H54 (cell line): ENCODE measurements at places on chromosomes 2 and 18.

DNA sequence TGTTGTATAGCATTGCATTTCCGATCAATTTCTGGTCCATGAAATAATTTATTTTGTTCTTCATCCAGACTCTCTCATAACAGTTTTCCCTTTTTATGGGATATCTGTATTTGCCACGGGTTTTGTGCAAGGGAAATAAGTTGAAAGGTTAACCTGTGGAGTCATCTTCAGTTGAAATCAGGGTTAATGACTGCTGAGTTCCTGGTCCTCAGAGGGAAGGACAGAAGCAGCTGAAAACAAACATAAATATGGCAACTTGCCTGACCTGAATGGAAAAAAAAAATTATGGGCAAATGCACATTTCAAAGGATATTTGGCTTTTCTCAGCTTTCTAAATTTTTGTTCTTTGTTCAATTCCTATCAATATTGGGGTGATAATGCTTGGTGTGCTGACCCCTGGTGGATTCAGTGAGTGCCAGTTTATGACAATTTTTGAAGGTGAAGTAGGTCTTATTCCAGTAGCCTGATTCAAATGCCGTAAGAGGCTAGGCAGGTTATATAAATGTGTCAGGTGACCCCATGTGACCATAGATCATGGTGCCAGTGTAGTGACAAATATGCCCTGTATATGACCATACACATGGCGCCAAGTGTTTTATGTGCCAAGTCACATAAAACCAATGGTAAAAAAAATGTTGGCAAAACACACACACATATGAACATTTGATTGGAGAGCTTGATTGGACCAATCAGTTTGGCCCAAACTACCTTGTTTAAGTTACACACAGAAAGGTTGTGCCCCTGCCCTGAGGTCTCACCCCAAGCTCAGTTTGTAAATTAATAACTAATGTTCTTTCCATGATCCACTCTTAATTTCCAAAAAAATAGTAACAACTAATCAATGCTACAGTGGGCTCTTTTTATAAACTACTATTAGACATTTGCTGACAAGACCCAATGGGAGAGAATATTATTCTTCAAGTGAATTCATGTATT lies 47.6 kb upstream of the FAM124B start:
- DNase-seq, result no peak

DNA sequence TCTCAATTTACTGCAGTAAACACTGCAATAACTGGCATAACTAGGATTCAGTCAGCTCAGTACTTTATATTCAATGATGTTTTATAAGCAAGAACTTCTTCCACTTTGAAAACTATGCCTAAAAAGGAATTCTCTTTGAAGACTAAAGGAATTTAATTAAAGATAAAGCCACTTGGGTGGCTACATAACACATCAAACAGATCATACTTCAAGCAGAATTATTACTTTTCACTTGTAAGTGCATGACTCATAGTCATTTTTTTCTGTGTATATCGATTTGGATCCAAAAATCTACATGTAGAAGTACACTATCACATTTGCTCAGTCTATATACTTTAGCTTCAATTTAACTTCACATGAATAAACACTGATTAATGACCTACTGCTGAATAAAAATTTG lies 4.0 kb downstream of the KANSL1L start:
- no peak for DNase-seq

DNA sequence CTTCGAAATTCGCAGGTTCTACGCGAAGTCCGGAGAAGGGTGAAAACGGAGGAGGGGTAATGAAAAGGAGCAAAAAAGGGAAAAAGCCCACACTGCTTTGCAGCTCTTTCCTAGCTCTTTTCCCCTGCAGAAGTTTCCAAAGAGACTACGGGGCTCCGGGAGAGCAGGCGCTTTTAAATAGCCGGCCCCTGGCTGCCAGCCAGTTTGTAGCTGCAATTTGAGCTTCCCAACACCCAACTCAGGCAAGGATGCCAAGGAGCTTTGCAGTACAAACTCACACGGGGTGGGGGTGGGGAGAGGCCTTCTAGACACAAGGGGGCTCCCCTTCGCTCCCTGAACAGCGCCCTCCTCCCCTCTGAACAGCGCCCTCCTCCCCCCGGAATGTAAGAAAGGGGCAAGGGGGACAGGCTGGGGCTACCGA lies at the start of gene IGFBP5:
Gene IGFBP5 (minus strand): TSS at position 149 of the 421 bp plus-strand sequence. CDS start 774 bp downstream, outside the sequence.
- DNase-seq, result no peak

- DNase-seq, result no peak
Observed at GRCh38 chr2:215794829-215795546, 218.4 kb downstream of the MREG start.

DNA sequence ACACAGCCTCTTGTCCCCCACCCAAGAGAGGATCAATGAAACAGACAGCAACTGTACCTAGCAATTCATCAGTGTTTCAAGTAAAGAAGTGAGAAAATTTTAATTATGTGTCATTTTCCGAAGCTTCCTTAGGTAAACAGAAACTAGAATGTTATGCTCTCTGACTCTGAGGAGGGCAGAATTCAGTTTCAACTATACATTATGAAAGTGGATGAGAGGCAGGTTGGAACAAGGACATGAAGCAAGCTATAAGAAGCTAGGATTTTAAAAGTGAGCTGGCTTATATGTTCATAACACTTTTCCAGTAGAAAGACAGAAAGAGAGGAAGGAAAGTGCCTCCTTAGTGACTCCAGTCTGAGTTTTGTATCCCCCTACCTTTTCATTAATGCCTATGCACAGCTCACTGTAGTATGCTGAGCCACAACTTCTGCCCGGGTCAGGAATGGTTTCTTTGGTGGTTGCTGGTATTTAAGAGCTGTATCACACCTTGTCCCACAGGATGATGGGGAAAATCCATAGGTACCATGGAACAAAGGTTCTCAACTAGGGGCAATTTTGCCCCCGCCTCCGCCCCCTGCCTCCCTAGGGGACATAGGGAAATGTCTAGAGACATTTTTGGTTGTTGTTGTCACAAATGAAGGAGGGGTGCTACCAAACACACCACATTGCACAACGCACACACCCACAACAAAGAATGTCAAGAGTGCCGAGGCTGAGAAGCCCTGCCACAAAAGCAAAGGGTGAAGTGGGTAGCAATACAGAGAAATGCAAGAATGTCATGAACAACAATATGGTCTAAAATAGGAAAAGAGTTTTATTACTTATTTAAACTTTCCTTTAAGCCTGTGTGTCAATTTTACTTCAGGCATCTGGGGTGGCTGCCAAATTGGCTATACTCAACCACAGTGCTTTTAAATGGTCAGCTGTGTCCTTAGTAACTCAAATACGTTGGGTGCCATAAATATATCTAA lies 161.0 kb upstream of the ZFP36L2 start:
- DNase-seq, result no peak

GRCh38 chr2:158741625-158742024 lies 53.5 kb upstream of the DAPL1 start:
- no peak for DNase-seq

- DNase-seq, result no peak
Observed at GRCh38 chr2:207935991-207936370, 89.3 kb downstream of the PLEKHM3 start.

DNA sequence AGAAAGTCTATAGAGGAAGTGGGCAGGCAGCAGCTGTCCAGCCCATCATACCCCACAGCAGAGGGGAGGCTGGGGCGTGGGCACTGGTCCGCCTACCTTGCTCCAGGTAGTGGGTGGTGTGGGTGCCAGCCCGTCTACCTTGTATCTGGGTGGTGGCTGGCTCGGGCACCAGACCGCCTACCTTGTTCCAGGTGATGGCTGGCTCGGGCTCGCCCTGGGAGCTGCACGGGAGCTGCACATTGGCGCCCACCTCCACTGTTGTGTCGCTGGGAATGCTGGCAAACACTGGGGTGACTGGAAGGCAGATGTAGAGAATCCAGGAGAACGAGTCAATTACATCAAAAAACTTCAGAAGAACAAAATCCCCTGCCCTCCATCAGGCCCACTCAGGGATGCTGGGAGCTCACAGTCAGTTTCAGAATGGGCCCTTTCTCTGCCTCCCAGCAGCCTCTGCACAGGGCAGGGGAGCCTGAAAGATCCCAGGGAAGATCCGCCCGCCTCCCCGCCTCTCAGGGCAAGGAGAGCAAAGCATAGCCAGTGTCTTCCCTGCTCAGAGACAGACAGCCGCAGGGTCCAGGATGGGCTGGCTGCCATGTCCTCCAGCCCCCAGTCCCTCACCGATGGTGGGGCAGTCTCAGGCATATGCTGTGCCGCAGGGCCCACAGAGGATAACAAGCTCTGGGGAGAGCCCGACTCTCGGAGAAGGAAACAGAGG lies 82.3 kb downstream of the PXDN start:
- DNase-seq, result no peak

GRCh38 chr2:180848393-180848792 lies 132.0 kb upstream of the UBE2E3 start:
- DNase-seq, result no peak

DNA sequence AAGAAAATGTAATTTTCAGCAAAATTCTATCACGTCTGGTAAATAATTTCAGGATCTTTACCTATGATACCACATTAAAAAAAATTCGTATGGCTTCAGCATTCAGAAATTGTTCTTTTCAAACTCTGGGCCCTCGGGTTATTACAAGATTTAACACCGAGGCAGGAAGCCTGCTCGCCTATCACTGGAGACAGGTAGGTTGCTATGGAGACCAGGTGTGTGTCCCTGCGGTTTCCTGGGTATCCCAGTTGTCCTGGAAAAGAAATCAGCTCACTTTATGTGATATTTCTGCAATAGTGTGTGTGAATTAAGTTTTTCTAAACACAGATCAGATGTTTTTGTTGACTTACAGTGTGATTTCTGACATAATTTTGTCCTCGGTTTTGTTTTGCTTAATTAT lies 14.2 kb downstream of the HPCAL1 start:
- DNase-seq, result no peak

DNA sequence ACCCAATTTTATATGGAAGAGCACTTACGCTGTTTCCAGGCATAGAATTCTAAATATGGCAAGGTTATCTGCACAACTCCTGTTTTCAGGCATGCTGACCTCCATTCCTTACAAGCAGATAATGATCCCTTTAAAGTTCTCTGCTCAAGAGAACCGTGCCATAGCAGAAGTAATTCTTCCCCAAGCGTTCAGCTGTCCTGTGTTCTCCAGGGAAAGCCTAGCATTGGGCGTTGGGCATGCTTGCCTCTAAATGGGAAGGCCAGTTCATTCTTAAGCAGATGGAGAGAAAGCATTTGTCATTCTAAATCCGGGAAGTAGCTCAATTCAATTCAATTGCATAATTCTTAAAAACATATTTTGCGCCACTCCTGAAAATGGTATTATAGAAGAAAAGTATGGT lies 55.7 kb upstream of the EML4 start:
- no peak for DNase-seq

DNA sequence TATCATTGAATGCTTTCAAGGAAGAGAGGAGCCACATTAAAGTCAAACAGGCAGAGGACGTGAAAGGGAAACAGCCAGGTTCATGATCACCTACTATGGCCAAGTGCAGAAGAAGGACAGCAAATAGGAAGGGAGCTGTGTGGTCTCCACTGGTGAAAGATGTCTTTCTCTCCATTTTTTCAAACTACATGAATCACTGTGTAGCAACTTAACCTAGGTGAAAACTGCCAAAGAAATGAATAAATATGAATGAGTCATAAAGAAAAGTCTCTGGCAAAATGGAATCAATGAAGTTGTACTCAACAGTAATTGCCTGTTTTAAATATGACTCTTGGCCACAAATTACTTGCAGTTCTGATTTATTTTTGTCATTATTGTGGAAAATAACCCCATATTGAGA lies 452.6 kb upstream of the PKDCC start:
- DNase-seq, result no peak

DNA sequence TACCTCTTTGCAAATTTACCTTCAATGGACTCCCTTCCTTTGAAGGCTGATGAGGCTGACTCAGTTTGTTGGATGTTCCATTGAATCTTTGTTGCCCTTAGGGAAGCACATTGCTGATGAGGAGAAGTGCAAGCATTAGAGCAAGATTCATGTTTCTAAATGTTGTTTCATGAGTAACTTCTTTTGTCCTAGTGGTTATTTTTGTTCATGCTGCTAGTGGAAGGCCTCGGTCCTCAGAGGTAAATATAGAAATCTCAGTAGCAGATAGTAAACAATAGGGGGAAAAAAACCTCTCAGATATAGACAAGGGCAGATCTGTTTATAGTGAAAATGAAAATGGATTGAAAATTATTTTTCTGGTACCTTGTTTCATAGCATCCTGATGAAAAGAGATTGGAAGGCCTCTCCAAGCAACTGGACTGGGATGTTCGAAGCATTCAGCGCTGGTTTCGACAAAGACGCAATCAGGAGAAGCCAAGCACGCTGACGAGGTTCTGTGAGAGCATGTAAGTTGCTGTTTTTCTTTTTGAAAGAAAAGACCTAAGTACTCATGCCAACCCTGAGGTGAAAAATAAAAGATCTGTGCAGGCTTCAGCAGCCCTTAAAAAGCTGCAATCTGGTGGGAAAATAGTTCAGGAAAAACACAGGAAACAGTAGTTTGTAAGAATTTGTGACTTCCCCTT lies 104.9 kb downstream of the CERS6 start:
- DNase-seq, result no peak

DNA sequence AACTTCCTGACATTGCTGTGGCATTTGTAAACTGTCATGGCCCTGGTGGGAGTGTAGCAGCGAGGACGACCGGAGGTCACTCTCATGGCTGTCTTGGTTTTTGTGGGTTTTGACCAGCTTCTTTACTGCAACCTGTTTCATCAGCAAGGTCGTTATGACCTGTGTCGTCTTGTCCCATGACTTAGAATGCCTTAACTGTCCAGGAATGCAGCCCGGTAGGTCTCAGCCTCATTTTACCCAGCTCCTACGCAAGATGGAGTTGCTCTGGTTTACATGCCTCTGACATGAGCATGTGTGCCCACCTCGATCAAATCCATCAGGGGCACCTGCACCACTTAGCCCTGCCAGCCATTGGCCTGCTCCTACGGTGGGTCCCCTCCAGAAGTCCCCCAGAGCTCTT lies 32.9 kb upstream of the SLC66A3 start:
- DNase-seq, result no peak

DNA sequence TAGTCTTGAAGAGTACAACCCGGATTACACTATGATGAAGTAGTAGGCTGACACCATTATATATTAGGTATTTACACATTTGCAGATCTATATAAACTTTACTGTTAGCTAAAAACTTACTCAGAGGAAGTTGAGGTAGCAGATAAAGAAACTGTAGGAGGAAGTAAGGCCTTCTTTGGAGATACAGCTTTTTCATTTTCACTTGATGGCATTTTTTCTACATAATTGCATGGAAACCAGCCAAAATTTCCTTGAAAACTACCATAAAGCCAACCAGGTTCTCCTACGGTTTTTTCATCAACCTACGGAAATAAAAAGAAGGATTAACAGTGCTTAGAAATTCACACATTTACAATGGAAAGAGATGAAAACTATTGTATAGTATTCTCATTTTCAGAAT lies 86.6 kb downstream of the FAM228A start:
- no peak for DNase-seq

DNA sequence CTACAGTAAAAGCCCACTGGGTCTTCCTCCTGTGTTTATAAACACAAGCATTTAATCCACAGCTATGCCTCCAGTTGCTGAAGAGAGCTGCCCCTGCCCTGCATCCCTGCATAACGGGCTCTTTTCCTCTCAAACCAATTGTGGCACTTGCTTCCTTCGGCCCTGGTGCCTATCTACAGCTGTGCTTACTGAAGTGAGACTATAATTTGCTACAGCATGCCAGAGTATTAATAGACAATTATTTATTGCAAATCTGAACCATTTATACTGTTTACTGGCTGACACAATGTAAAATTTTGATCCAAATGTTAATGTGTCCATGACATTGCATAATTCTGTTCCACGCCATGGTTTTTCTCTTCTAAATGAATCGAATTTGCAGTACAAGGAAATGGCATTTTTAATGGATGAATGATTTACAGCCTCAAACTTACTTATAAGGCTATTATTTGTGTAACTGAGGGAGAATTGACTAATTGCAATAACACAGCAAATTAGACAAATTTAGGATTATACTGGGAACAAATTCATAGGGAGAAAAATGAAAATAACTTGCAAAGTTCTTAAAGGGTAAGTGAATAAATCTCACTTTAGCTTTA lies 457.0 kb upstream of the HNRNPA3 start:
- no peak for DNase-seq
